NCI-H510A treated with DMSO at 0.1 percent for 48 hours (cell line): ENCODE measurements at places on chromosomes 11 and 22.

DNA sequence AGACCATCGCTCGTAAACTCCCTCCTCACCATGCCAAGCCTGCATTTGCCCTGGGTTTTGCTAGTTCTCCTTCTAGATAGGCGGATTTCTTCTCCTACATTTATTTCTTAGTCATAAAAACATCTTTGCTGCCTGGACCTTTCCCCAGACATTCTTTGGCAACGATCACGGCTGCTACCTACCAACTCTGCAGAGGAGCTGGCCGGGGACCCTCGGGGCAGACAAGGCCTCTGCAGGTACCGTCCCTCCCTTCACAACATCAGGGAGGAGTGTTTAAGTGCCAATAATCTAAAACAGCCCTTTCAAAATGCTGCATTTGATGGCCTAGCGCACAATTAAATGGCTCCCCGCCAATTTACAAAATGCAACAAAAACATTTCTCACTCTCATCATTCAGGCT, 34.4 kb downstream of the BRD1 start:
- DNase-seq: no peak

DNA sequence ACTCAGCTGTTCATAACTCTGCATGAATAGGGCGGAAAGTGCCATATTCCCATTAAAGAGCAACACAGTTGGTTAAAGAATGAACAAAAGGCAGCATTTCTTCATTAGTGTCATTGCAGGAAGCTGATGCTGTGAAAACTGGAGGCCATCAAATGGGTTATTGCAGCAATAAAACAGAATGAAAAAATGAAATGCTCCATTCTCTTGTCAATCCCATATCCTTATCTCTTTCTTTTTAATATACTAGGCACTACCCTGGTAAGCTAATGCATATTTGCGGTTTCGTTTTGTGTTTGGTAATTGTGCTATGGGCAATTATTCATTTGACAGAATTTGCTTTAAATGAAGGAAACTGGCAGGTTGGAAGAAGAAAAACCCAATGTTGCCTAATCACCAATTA, 25.3 kb downstream of the C11orf71 start:
- DNase-seq: no peak

DNA sequence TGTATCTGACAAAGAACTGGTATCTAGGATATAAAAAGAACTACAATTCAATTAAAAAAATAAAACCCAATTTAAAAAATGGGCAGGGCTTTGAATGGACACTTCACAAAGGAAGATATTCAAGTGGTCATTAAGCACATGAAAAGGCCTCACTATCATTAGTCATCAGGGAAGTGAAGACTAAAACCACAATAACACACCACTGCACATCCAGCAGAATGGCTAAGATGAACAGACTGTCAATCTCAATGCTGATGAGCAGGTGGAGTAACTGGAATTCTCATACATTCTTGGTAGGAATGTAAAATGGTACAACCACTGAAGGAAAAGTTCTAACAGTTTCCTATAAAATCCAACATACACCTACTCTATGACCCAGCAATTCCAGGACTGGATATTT, 8.9 kb downstream of the HPS4 start:
- DNase-seq: no peak

GRCh38 chr22:37275622-37276021, 6.7 kb upstream of the CYTH4 start:
- DNase-seq: no peak

GRCh38 chr11:69355959-69356702, 62.2 kb downstream of the MYEOV start:
- no peak for DNase-seq
